ENCODE measurements at places on chromosomes 12 and 14. TPM values are rescaled to one million over a fixed set of nuclear protein-coding genes. Genes with fewer than 3 reads are reported as not detected.

BAZ2A gene
- total RNA-seq: 45.3 TPM

TUNAR gene
- not detected for total RNA-seq

OR4K13 gene
- total RNA-seq: not detected

BEGAIN gene
- total RNA-seq: 6.1 TPM

TAC3 gene
- total RNA-seq: not detected

KRT79 gene
- 0.06 TPM for total RNA-seq

CPM gene
- 7.7 TPM for total RNA-seq
